ENCODE measurements at places on chromosomes 2 and 18. TPM values are rescaled to one million over a fixed set of nuclear protein-coding genes. Genes with fewer than 3 reads are reported as not detected.

DNA sequence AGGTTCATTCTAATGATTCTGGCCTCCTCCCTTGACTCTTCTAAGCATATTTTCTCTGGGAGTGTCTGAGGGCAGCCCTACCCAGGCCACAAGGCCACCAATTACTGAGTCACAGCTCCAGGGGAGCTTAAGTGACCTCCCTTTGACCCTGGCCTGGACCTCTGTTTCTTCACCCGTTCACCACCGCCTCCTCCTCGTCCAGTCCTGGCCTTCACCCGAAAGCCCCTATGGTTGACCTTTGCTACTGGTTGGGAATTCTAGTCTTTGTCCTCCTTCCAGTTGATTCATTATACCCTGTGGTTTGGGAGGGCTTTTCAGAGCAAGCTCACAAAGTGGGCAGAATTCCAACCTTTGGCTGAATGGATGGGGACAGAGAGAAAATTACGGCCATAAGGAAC is 72.6 kb downstream of the NRP2 start:
- peak overlapping the region; percentile 8 for H3K4me3 ChIP-seq
- H3K27ac ChIP-seq, result peak overlapping the region; percentile 95
- no peaks in the 10 kb centered on the region for H3K27me3 ChIP-seq
- DNase-seq, result peak; percentile 92
- H3K4me1 ChIP-seq, result peaks cover 91% of the 10 kb centered on the region
- H3K36me3 ChIP-seq, result 0 out of 2 replicates have a peak, but pooled peaks cover 12% of the 10 kb centered on the region

HES6 gene
- 8.4 TPM for total RNA-seq

M1AP gene
- total RNA-seq, result 7.7 TPM

- H3K27ac ChIP-seq, result no peak overlapping the region
- H3K4me1 ChIP-seq, result no peaks in the 10 kb centered on the region
- no peaks in the 10 kb centered on the region for H3K36me3 ChIP-seq
- peak; percentile 41 for DNase-seq
- no peaks in the 10 kb centered on the region for H3K27me3 ChIP-seq
- no peak overlapping the region for H3K4me3 ChIP-seq
Observed at GRCh38 chr2:16553226-16553625, 112.4 kb downstream of the CYRIA start.

DNA sequence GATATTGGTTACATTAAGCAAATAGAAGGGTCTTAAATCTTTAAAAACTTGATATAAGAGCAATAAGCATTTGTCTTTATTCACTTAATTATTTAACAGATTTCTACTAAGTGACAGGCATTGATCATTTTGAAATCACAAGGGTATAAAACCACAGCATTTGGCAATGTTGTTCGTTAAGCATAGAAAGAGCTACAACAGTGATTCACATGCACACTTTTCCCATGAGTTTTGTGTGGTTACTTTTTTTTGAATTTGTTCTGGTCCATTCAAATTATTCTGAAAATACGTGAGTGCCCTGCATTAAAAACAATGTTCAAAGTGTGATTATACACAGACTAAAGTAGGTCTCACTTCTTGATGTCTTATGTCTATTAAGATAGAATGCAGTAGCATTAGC is 52.2 kb downstream of the LYPD6B start:
- H3K4me1 ChIP-seq, result no peaks in the 10 kb centered on the region
- no peak overlapping the region for H3K27ac ChIP-seq
- 0 out of 2 replicates have a peak, but pooled peaks cover 4% of the 10 kb centered on the region for H3K36me3 ChIP-seq
- no peak for DNase-seq
- H3K4me3 ChIP-seq, result no peak overlapping the region

SP5 gene
- total RNA-seq, result 7.3 TPM

GRCh38 chr2:224222291-224222690 is 179.6 kb downstream of the FAM124B start:
- H3K4me3 ChIP-seq, result no peak overlapping the region
- no peaks in the 10 kb centered on the region for H3K27me3 ChIP-seq
- no peaks in the 10 kb centered on the region for H3K36me3 ChIP-seq
- H3K4me1 ChIP-seq, result peaks cover 39% of the 10 kb centered on the region
- H3K27ac ChIP-seq, result peak overlapping the region; percentile 91
- DNase-seq, result no peak

GRCh38 chr2:229164545-229165249 is 106.4 kb downstream of the PID1 start:
- no peak overlapping the region for H3K27ac ChIP-seq
- H3K4me1 ChIP-seq, result no peaks in the 10 kb centered on the region
- no peaks in the 10 kb centered on the region for H3K36me3 ChIP-seq
- DNase-seq, result no peak
- H3K4me3 ChIP-seq, result no peak overlapping the region

DNA sequence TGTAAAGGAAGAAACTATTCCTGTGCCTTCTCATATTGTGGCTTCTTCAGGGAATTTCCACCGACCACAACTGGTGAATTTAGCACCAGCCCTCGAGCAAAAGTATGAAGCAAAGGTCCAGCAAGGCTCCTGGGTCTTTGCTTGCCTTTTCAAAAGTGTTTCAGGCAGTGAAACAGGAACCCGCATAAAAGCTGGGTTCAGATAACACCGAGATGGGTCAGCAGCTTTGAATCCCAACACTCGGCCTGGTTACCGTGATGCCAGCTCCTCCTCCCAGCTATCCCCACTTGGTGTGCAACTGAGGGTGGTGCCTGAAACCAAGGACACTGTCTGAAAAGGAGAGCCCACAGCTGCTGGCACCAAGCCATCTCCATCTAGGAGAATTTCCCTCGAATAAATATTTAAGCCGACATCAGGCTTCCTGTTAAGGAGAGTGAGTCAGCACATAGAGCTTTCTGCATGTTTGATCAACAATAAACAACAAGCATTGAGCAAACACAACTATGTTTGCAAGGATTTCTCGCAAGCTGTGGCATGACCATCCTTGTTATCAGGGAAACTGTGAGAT is 69.5 kb downstream of the ANTXR1 start:
- H3K27ac ChIP-seq, result 0 out of 2 replicates have a peak overlapping the region, but pooled peaks have one; percentile 21
- H3K27me3 ChIP-seq, result no peaks in the 10 kb centered on the region
- peaks cover 18% of the 10 kb centered on the region for H3K4me1 ChIP-seq
- peak; percentile 67 for DNase-seq
- no peaks in the 10 kb centered on the region for H3K36me3 ChIP-seq

All from PC-9 (cell line).